ENCODE measurements at places on chromosomes 12 and 14. TPM values are rescaled to one million over a fixed set of nuclear protein-coding genes. Genes with fewer than 3 reads are reported as not detected.

DNA sequence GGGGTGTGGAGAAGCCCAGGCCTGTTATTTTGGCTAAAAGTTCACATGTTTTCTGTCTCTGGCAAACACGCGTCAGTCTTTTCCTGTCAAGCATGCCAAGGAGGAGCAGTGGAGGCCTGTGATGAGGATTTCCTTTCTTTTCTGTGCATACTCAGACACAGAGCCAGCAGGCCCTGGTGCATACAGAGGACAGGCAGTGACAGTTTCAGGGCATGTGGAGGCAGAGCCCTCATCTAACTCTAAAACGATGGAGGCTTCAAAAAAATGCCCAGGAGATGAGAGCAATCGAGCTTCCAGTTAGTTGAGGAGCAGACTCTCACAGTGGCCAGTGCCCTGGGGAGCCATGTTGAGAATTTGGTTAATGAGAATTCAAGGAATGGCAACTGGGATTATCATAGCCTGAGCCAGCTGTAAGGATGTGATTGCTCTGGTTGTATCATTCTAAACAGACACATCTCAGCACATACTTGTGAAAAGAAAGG, 66.5 kb downstream of the TRAFD1 start:
- no peak for DNase-seq

DNA sequence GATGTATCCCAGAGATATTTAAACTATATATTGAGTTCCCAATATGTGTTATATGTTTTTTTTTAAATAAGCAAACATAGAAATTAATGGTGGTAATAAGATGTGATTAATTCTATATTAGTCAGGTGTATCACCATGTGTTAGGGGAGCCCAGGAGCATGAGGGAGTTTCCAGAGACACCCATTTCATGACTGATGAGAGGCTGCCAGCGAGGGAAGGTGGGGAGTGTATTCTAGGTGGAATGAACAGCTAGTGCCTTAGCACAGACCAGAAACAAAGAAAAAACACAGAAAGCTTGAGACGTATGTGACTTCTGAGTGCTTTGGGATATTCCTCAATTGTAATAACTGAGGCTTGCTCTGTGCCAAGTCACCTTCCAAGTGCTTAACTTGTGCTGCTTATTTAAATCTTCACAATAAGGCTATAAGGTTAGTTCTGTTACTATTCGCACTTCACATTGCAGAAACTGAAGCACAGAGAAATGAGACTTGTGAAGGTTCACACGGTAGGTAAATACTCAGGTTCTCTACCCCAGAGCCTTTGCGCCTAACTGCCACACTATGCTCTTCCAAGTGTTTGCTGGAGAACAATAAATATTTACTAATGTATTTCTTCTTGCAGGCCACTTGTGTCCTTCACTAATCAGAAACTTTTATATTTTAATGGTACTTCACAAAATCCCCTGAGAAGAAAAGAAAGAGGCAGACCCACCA, 17.9 kb upstream of the MGP start:
- no peak for DNase-seq

- no peak for DNase-seq
These were observed 589 bp upstream of the ZNF219 start for GRCh38 chr14:21098892-21099595.

ZNF605 gene
- total RNA-seq, result 21.1 TPM

RCOR1 gene
- 25.1 TPM for total RNA-seq
